ENCODE measurements at places on chromosomes 16 and 17.

DNA sequence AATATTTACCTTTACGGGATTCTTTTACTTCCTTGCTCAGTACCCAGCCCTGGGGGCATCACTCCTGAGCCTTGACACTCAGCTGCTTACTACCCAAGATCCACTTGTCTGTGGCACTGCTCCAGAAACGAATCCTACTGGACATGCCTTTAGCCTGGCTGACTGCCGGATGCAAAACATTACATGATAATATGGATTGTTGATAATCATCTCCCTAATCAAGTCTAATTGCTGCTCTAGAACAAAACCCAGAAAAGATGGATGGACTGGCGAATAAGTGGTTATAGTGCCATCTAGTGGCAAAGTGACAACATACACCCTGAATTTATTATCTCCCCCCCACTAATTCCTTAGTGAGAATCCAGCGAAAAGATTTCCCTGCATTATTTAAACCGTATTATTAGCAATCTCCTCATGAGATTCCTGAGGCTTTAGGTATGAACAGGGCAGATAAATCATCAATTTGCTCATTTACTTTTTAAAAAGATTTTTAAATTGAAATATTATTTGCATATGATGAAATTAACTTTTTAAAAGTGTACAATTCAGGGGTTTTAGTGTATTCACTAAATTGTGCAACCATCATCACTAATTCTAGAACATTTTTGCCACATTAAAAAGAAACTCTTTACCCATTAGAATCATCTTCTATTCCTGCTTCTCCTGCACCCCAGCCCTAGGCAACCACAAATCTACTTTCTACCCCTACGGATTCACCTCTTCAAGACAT lies 61.6 kb downstream of the RGS9 start:
- no peak for DNase-seq

GRCh38 chr16:88781140-88782077 lies 3.6 kb downstream of the PIEZO1 start:
- DNase-seq: no peak

GRCh38 chr17:7837408-7838088 lies 3.5 kb downstream of the KDM6B start:
- no peak for DNase-seq

- DNase-seq: no peak
Measured at GRCh38 chr17:79966681-79967080, 69.0 kb downstream of the TBC1D16 start.

DNA sequence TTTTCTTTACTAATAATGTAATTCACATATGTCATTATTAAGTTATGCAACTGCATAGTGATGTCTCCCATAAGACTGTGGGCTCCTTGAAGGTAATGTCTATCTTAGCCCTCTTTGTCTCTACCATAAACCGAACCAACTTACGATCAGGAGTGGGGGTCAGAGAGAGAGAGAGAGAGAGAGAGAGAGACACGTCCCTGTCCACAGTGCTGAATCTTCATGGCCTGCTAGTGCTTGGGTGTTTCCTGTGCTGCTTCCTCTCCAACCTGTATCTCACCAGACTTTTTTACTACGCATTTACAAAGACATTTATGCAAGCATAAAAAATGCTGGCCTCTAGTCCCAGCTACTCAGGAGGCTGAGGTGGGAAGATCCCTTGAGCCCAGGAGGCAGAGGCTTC lies 52.2 kb upstream of the HAPSTR1 start:
- DNase-seq: no peak

DNA sequence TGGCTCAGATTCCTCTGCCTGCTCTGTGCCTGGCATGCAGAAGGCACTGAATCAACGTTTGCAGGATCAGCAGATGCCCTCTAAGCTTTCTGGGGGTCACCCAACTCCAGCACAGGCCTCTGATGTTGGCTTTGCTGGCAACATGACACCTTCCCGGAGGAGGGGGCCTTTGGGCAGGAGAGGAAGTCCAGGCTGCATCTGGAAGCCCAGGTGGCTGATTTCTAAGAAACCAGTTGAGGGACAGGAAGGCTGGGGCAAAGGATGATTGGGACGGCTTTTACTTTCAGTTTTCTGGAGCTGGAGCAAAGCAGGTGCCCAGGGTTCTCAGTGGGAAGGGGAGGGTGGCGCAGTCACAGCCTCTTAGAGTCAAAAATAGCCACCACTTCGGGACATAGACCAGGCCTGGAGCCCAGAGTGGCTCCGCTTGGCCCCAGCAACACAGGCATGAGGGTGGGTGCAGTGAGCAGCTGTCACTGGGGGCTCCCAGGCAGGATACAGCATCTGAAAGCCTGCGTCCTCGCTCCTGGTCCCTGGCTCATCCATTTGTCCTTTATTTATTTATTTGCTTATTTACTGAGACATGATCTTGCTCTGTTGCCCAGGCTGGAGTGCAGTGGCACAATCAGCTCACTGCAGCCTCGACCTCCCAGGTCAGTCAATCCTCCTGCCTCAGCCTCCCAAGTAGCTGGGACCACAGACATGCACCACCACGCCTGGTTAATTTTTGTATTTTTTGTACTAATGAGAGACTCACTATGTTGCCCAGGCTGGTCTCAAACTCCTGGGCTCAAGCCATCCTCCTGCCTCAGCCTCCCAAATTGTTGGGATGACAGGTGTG lies 15.1 kb downstream of the SOCS1 start:
- no peak for DNase-seq

DNA sequence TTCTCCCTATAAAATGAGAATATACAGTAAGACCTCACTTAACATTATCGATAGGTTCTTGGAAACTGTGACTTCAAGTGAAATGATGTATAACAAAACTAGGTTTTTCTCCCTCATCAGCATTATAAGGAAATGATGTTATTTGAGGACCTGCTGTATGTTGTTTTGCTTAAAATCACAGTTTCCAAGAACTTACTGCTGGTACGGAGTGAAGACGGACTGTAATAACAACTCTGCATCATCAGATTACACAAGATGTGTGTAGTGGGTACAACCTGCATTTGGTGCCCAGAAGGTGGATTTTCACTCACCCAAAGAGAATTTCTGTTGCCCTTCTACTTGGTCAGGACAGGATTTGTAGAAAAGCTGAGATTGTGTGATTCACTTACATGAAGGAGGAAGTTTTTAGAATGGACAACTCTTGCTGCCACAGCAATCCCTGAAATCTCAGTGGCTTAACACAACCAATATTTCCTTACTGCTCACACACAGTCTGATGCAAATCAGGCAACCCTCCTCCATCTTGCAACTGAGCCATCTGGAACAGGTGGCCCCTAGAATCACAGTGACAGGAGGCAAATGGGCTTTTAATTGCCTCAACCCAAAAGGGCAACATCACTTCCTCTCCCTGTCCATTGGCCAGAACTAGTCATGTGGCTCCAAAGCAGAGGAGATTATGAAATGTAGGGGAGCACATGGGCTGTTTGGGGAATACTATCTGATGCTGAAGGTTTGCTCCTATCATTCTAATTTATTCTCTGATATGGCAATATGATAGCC lies 67.6 kb upstream of the CACNG5 start:
- no peak for DNase-seq

- DNase-seq: no peak
Measured at GRCh38 chr17:63477480-63478440, 899 bp downstream of the ACE start.

DNA sequence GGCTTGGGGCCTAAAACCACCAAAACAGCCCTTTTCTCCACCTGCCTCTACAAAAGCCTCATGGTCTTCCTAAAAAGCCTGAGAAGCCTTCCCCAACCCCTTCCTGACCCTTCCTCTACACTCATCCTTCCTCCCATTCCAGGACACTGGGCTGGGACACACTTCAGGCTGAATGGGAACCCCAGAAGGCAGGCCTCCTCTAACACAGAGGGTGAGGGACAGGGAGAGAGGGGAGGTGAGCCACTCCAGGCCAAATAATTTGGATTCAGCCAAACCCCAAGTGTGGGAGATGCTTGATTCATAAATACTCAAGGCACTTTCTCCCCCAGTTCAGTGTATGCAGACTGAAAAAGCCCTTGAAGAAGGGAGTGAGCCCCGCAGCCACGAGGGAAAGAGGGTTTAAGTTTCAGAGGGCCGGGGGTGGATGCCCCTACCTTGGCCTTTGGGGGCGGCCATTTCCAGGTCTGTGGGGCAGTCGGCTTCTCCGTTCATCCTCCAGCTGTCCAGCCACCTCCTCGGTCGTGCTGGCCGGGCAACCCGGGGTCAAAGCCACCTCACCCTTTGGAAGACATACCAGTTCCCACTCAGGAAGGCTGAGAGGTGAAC lies 1.6 kb downstream of the UBTF start:
- DNase-seq: no peak

GRCh38 chr17:68034452-68034776 lies 1.1 kb upstream of the KPNA2 start:
- DNase-seq: no peak

- no peak for DNase-seq
Measured at GRCh38 chr16:81739503-81739902, 39.6 kb upstream of the PLCG2 start.

DNA sequence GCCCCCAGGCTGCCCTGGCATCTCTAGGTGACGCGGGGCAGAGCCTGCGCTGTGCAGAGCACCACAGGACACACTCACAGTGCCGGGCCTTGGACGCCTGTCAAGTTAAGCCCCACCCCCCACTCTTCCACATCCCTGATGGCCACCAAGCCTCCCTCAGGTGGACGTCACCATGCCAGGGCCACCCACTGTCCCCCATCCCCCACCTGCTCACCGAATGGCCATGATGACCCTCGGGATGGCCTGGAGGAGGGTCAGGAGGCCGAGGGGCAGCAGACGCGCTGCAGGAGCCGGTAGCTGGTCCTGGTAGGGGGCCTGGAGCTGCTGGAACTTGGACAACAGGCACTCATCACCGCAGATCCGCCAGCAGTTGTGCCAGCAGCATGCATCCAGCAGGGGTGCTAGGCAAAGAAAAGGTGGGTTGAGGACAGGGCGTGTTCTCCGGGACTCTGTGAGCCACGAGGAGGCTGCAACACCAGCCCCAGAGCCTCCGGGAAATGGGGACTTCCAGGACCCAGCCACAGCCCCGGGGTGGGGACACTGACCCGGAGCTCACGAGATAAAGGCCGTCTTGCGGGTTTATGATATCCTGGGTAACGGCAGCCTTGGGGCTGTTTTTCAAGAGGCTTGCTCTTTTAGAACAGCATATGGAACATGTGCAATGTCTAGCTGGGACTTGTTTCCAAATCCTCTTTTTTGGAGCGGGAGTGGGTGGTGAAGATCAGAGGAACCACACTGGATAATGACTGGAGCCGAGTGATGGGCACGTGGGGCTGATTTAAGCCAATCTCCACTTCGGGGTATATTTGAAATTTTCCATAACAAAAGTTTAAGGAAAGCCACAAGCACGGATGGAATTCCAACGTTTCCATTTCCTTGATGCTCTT lies 11.4 kb downstream of the C16orf95 start:
- DNase-seq: no peak

- no peak for DNase-seq
Measured at GRCh38 chr17:6608321-6608720, 32.2 kb downstream of the KIAA0753 start.

DNA sequence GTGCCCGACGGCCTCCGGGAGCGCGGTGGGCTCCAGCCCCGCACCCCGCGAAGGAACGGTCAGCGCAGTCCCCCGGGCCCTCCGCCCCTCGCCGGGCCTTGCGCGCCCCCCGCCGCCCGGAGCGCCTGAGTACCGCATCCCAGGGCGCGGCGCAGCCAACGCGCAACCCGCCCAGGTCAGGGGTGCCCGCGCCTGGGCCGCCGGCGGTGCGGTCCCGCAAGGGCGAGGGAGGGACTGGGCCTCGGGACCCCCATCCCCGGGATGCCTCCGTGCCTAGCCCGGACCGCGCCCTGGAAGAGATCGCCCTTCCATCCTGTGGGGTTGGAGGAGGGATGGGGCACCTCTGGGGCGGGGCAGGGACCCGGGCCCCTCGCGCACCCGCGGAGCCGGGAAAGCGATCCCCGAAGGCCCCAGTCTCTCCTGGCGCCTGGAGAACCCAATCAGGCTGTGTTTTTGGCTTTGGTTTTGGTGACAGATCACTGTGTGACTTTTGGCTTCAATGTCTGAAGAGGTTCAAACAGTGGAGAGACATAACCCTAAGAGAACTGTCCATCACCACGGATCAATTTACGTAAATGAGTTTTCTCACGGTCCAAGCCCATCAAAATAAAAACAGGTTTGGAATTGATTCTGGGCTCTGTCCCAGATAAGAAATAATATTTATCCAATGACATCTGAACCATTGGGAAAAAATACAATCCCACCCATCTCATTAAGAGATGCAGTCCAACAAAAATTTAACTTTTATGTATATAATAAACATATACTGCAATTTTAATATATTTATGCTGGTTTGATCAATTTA lies 17.8 kb downstream of the ENPP7 start:
- no peak for DNase-seq

GRCh38 chr17:38701504-38702165 lies 3.4 kb upstream of the MLLT6 start:
- DNase-seq: no peak

DNA sequence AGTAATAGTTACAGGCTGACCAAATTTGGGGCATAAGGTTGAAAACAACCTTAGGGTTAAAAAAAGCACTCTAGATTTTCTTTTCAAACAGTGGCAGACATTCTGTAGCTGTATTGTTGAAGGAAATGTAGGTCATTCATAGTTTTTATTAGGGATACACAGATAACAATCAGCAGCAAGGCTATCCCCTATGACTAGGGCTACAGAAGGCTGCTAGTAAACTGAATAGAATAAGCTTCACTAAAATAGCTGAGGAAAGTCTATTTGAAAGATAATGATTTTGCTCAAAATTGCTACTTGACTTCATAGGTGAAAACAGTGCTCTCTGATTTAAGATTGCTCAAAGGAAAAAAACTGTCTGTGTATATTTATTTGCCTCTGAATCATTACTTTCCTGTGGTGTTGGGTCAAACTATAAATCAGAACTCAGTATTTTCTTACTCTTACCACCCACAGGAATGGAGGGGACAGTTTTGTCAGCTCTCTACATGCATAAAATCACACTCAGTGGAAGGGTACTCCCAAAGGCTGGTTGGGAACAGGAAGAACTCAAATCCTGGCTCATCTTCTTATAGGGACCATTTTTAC lies 24.8 kb downstream of the RPGRIP1L start:
- no peak for DNase-seq

GRCh38 chr16:20306401-20306800 lies 20.9 kb downstream of the GP2 start:
- DNase-seq: no peak

- DNase-seq: no peak
Measured at GRCh38 chr17:50292465-50292864, 18.2 kb downstream of the TMEM92 start.

DNA sequence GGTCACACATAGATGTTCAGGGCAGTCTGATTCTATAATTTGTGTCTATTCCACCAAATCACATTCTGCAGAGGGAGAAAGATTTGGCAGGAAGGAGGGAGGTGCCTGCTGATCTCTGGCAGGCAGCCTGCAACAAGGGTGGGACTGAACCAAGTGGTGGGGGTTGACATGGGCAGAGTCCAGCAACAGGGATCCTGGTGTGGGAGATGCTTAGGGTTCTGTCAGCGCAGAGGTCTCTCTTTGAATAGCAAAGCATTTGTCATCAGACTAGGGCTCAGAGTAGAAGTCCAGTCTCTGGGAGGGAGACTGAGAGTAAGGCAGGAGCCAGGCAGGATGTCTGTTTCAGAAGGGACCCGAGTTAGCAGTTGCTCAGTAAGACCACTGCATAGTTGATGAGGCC lies 94.6 kb downstream of the UTP18 start:
- no peak for DNase-seq

All from amniotic stem cell (primary cell).